RKO (cell line): ENCODE measurements at places on chromosomes 16 and 17.

- DNase-seq: no peak
Observed at GRCh38 chr16:57115514-57116182, 23.3 kb downstream of the CPNE2 start.

GRCh38 chr16:30077656-30078055 lies 1.9 kb downstream of the PPP4C start:
- DNase-seq: peak; percentile 65

GRCh38 chr16:31050280-31051030 lies 17.1 kb downstream of the STX4 start:
- DNase-seq: no peak

DNA sequence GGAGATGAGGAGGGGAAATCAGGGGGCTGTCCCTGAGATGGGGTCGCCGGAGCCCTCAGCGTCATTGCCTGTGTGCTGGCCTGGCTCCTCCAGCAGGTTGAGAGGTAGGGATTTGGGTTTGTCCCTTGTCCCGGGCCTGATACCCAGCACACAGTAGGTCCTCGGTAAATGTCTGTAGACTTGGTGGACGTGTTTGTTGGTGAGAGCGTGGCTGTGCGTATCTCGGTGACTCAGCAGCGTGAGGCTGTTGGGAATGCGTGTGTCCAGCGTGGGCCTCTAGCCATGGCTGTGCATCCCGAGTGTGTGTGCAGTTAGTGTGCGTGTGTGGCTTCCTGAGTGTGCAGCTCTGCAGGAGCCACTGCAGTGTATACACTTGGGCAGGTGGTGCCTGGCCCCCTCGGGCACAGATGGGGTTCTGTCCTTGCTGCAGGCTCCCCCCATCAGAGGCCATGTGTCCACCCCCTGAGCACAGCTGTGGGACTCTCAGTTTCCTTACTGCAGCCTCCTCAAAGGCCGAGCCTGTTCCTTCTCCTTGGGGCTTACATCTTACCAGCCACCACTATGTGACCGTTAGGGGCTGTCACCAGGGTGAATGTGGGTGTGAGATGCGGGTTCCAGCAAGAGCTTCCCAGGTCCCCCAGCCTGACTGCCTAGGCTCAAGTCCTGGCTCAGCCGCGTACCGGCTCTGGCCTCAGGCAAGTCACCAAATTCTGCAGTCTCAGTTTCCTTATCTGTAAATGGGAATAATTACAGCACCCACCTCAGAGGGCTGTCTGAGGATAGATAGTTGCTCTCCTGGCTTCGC lies 5.7 kb downstream of the NECAB2 start:
- no peak for DNase-seq

DNA sequence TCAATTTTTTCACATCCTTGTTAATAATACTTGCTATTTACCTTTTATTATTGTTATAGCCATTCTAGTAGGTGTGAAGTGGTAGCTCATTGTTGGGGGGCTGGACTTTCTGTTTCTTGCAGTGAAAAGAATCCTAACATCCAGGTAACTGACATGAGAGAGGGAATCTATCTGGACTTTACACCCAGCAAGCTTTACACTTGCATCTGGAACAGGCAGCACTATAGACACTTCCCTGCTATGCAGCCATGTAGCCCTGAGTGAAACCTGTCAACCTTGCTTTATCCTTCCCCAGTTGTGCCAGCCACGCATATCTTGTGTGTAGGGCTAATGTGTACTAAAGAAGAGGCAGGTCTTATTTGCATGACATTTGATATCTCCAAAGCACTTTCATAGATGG lies 16.9 kb upstream of the ABCC12 start:
- DNase-seq: no peak

DNA sequence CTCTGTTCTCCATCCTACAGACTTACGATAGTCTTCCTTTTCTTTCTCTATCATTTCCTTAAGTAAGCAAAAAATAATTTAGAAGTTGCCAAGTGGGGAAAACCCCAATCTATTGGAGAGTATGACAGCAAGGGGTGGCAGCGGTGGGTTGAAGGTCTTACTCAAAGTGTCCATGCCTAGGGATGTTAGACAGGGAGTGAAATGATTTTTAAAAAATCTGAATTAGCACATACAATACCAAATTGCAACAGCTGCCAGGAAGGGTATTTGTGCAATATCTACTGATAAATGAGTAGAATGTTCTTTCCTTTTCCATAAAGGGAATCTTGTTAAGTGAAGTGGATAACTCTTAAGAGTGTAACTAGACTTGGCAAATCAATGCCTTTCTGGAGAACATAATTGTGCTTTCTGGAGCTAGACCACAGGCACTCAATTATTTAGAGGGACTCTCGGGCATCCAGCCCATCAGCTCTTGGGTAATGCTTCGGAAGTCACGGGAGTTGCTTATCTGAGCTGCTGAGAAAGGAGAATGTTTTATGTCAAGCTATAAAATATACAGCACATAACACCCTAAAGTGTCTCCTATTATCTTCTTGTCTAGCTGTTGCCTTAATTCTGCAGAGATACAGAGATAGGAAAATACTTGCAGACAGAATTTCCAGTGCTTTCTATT lies 151.5 kb downstream of the KCNJ2 start:
- DNase-seq: no peak
